ENCODE measurements at places on chromosomes 6 and 20.

DNA sequence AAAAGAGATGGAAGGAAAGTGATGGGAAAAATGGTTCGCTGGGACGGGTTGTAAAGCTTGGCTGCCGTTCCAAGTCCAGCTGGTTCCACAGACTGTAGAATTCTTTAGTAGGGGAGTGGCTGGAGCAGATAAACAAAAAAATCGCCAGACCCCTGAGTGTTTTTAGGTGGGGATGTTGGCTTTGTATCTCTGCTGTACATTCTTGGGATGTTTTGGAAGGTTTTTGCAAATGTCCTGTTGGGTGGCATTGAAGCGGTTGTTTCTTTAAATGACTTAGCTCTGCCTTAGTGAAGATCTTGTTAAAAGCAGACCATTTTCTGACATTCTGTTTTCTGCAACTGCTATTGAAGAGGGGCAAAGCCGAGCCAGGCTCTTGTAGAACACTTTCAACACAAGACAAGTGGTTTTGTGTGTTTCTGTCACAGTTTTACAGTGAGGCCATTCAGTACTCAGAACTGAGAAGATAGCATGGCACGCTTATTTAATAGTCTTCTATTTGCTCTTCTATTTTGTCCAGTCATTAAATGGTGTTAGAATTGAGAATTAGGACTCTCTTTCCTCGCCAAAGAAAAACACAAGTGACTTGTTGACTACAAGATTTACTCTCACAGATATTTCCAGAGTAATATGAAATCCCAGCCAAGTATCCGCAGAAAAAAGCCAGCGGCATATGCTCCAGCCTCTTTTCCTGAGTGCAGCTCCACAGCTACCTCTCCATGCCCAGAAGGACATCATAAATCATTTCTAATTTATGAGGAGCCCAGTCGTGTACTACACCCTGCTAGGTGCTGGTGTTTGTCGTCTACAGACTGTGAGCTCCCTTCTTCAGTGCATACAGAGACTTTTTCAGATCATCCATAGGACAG is 65.8 kb downstream of the PHACTR2 start:
- DNase-seq: peak; percentile 42

GRCh38 chr6:107495196-107495643 is 5.3 kb downstream of the SOBP start:
- DNase-seq: no peak

DNA sequence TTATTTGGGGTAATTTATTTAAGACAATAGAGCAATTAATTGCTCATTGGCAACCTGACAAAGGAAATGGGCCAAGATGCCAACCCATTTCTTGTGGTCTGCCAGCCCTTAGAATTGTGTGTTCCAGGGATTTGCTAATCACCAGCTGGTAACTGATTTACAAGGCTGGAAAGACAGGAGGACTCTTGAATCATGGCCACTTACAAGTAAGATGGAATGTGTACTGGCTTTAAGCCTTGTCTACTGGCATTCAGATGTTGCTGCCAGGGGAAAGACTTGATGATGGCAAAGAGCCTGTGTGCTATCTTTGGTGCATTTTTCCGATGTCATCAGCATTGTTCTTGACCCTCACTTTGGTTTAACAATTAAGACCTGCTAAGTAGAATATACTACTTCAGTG is 91.0 kb downstream of the BCKDHB start:
- no peak for DNase-seq

DNA sequence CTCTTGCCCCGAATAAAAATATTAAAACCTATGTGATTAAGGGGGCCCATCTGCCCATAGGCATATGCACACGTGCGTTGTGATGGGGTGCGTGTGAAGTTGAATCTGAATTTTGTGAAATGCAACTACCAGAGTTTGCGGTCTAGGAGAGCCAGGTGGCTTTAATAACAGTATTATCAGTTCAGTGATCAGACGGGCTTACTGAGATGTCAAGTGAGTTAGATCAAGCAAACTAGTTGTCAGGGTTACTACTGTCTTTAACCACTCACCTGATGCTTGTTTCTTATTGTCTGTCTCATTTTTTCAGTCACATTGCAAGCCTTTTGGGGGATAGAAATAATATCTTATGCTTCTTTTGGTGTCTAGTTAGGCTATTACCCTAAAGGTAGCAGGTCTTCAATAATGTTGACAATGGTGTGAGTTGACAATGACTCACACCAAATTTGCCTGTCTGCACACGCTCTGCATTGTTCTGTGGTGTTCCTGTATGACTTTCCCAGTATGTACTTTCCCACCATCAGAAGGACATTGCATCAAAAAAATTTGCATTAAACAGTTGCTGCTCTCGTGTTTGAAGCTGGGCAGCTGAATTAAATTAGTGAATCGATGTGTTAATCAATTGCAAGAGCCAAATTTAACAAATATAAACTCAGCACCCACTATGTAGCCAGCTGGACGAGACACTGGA is 103.1 kb upstream of the NAA20 start:
- DNase-seq: no peak

DNA sequence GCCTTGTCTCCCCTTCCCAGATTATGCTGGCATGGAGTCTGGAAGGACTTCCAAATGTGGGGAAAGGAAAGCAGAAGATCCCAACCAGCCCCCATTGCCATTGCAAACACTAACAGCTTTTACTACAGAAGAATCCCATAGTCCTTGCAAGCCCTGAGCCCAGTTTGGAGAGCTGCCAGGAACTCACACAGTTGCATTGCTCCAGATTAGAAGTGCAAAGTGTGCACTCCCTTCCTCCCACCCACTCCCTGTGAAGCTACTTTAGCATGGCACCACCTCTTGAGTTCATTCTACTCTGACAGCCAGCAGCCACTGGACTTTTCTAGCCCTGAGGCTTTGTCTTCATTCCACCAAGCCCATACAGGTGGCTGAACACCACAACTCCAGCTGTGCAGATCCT is 67.6 kb downstream of the SLC22A2 start:
- DNase-seq: no peak
